ENCODE measurements at places on chromosomes 4 and X. TPM values are rescaled to one million over a fixed set of nuclear protein-coding genes. Genes with fewer than 3 reads are reported as not detected.

Gene SERTM2
- polyA plus RNA-seq: not detected

Gene DMD
- polyA plus RNA-seq: 17.4 TPM

Gene ARHGEF38
- 4.1 TPM for polyA plus RNA-seq

Gene TNMD
- polyA plus RNA-seq: 6.3 TPM

Gene PFKFB1
- 0.72 TPM for polyA plus RNA-seq

Gene MSX1
- polyA plus RNA-seq: 1.4 TPM

Gene NOX1
- polyA plus RNA-seq: 0.95 TPM

Gene ENPEP
- polyA plus RNA-seq: 150 TPM

Gene CT47B1
- polyA plus RNA-seq: not detected

Gene FGB
- polyA plus RNA-seq: 204 TPM

Gene TLR10
- 0.89 TPM for polyA plus RNA-seq

Gene ADAMTS3
- polyA plus RNA-seq: 11.9 TPM

DNA sequence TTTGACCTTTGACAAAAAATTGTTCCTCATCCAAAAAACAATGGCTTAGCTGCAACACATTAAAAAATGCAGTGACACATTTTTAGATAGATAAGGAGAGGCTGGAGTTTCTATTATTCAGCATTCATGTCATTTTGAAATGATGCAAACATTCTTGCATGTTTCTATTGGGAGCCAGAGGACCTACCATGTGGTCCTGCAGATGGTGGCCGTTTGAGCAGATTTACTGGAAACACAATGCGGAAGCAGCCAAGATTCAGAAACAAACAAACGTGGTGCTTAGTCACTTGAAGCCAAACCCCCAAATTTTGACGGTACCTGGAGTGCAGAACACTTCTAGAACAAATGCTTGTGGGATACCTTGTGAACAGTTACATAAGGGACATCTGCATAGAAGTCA is 456.7 kb downstream of the PCDH18 start:
- no peak for DNase-seq

DNA sequence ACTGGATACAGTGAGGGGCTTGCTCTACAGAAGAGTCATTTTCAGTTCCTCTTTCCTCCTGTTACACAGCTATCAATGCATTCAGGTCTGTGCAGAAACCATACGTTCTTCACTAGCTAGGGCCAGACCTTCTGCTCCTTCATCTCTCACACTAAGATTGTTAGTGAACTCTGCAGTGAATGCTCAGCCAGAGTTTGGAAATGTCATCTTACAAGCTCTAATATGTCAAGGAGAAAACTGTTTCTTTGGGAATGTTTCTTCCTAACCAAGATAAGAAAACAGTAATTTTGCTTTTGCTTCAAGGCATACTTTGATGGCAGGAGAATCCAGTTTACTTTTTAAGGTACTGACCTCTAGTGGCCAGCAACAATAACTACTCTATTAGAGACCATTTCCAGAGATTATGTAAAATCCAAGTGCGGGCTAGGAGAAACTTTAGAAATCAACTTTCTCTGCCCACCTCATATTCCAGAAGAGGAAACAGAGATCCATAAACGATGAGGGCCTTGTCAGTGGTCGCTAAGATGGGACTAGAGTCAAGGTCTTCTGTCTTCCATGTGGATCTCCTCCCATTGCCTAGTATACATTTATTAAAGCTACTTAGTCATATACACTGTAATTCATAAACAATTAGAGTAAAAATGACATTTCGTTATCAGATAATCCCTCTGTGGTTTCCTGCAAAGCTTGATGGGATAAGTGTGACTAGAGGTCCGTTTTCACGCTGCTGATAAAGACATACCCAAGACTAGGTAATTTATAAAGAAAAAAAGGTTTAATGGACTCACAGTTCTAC is 12.1 kb upstream of the CC2D2A start:
- peak; percentile 55 for DNase-seq

- no peak for DNase-seq
Observed at GRCh38 chrX:46587753-46588171, 14.2 kb downstream of the CHST7 start.

DNA sequence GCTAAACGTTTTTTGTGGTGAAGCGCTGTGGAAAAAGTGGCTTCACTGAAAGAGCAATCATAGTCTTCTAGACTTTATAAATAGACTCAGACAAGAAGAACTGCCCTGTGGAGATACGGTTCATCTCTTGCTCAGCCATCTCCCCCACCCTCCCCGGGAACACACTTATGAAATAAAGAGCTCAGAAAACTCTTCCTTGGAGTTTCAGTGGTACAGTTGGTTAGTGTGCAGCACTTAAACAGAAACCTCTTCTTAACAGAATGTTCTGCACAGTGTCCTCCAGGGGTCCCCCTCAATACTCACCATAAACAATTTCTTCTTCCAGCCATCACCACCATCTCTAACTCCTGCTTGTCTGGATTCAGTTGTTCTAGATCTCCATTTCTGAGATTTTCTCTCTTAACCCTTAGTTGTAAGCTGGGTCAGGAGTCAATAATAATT is 313.0 kb downstream of the ARHGAP10 start:
- DNase-seq: no peak

DNA sequence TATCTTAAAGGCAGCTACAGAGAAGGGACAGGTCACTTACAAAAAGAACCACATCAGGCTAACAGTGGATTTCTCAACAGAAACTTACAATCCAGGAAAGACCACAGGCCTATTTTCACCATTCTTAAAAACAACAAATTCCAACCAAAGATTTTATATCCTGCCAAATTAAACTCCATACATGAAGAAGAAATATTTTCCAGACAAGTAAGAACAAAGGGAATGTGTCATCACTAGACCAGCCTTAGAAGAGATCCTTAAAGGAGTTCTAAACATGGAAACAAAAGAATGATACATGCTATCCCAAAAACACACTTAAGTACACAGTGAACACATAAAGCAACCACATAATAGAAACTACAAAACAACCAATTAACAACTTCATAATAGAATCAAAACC is 105.6 kb downstream of the ANXA10 start:
- DNase-seq: no peak

- no peak for DNase-seq
Observed at GRCh38 chr4:8510611-8511285, 69.4 kb upstream of the GPR78 start.

- no peak for DNase-seq
Observed at GRCh38 chr4:188986271-188986689, 847.0 kb downstream of the TRIML1 start.

All from left renal cortex interstitium (tissue), 4 donors.